A172 (cell line): ENCODE measurements at places on chromosomes 13 and 19. TPM values are rescaled to one million over a fixed set of nuclear protein-coding genes. Genes with fewer than 3 reads are reported as not detected.

- DNase-seq, result no peak
These were observed 1.0 kb downstream of the SMIM24 start for GRCh38 chr19:3479177-3479833.

Gene MATK
- 0.05 and 0.78 TPM in 2 replicates for total RNA-seq

GRCh38 chr13:30334663-30335386 is 27.5 kb upstream of the KATNAL1 start:
- no peak for DNase-seq

Gene METTL21C
- not detected in 2 replicates for total RNA-seq

Gene ANGPTL4
- total RNA-seq, result not detected in 2 replicates

GRCh38 chr13:34002924-34003323 is 185.0 kb downstream of the RFC3 start:
- DNase-seq, result no peak

Gene FGF9
- total RNA-seq, result not detected in 2 replicates

DNA sequence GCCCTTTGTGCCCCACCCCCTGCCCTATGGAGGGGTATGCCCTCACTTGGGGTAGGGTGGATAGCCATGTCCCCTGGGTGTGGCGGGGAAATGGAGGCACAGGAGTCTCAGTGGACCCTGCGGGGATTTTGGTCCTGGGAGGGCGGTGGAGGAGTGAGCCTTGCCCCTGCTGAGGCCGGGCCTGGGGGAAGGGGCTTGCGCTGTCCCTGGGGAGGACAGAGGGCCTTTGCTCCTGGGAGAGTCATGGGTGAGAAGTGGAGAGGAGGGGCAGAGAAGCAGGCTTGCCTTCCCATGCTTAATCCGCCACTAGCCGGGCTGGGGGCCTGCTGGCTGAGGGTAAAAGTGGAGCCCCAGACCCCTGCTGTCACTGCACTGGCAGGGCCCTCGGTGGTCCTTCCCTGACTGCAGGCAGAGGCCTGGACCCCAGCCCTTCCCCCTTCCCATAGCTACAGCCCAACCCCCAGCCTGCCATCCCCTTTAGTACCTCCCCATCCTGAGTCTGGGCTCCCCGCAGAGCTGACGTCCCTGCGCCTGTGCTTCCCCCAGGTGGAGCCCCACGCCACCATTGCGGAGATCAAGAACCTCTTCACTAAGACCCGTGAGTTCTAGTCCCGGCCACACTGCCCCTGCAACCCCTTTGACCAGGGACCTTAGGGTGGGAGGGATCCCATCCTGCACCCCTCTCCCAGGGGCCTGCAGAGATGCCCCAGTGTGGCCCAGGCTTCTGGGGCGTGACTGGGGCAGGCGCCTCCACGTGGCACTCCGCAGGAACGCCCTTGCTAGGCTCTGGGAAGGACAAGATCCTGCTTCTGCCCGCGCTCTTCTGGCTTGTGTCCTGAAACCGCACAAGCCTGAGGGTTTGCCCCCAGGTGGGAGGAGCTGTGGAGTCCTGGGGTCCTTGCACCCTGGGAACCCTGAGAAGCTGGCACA is 8.9 kb downstream of the NDUFB7 start:
- no peak for DNase-seq

- no peak for DNase-seq
These were observed 2.0 kb downstream of the NPAS1 start for GRCh38 chr19:47021536-47022139.
